Immature natural killer cell (primary cell): ENCODE measurements at places on chromosomes 12 and 14. TPM values are rescaled to one million over a fixed set of nuclear protein-coding genes. Genes with fewer than 3 reads are reported as not detected.

Gene BEGAIN
- polyA plus RNA-seq: not detected

DNA sequence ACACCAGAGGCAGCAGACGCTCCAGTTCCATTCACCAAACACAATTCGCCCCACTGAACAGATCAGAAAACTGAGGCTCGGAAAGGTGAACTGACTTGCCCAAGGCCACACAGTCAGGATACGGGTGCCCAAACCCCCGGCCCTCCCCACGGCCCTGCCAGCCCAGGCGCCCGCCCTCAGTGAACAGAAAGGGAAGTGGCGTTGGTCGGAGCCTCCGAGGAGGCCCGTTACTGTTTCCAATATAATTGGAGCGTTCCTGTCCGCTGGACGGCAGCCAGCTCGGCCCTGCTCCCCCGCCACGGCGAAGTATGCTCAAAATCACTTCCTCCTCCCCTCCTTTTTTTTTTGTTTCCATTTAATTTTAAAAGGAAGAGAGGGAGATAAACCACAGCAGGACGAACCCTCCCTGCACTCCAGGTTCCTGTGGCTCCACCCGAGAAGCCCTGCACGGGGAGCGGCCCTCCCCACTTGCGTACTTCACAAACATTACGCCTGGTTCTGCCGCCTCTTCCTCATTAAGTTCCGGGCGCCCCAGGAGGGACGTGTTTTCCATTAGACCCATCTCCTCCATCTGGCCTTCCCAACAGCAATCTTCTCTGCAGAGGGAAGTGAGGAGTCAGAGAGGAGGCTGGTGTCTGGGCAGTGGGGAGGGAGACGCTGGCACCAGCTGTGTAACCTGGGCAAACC is 61.1 kb downstream of the NCOR2 start:
- H3K4me1 ChIP-seq: peaks cover 36% of the 10 kb centered on the region
- H3K27ac ChIP-seq: no peak overlapping the region
- DNase-seq: no peak

GRCh38 chr12:48936379-48936979 is 11.2 kb upstream of the FKBP11 start:
- no peak overlapping the region for H3K4me3 ChIP-seq
- H3K27ac ChIP-seq: peak overlapping the region; percentile 98
- DNase-seq: peak; percentile 82
- no peaks in the 10 kb centered on the region for H3K36me3 ChIP-seq

DNA sequence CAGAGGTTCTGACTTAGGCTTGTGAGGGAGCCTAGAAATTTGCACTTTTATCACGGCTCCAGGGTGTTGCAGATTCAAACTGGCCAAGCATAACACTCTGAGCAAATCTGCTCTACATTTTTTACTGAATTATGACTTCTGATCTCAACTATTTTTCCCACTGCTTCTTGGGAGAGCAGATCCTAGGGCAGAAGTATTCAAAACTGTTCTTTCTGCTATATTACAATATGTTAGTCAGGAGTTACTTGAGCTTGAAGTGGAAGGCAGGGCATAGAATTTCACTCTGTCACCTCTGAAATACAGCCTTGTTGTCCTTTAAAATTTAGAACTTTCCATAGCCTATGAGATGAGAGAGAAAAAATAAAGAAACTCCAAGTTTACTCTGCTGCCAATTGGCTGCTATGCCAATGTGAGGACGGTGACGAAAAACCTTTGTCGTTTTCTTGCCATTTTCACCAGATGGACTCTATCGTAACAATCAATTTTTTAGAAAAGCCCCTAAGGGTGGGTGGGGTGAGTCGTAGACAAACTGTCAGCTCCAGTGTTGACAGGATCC is 16.4 kb upstream of the KERA start:
- no peak overlapping the region for H3K4me3 ChIP-seq
- no peaks in the 10 kb centered on the region for H3K36me3 ChIP-seq
- no peak overlapping the region for H3K27ac ChIP-seq
- no peak for DNase-seq
- no peaks in the 10 kb centered on the region for H3K4me1 ChIP-seq

Gene NPAS3
- not detected for polyA plus RNA-seq

DNA sequence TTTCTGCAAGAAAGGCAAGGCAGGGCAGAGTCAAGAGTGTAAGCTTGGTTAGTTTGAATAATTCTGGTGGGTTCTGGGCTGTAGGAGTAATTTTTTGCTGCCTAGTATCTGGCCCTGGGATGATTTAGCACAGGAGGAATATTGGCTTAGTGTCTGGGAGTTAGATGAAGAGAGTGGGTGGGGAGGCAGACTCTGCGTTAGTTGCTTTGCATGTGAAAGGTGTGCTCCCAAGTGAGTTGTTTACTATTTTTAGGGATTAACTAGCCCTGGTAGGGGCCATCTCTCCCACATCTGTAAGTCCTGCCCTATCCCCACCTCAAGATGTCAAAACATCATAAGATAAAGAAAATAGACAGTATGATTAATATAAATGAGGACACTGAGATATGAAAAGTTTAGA is 249.7 kb downstream of the LRIG3 start:
- H3K4me3 ChIP-seq: no peak overlapping the region
- H3K27me3 ChIP-seq: no peaks in the 10 kb centered on the region
- H3K27ac ChIP-seq: no peak overlapping the region
- DNase-seq: no peak
- H3K36me3 ChIP-seq: no peaks in the 10 kb centered on the region
- no peaks in the 10 kb centered on the region for H3K4me1 ChIP-seq

GRCh38 chr12:132375747-132376463 is 46.5 kb upstream of the GALNT9 start:
- no peak overlapping the region for H3K27ac ChIP-seq
- H3K4me3 ChIP-seq: no peak overlapping the region
- H3K4me1 ChIP-seq: no peaks in the 10 kb centered on the region
- H3K27me3 ChIP-seq: peaks cover 4% of the 10 kb centered on the region

DNA sequence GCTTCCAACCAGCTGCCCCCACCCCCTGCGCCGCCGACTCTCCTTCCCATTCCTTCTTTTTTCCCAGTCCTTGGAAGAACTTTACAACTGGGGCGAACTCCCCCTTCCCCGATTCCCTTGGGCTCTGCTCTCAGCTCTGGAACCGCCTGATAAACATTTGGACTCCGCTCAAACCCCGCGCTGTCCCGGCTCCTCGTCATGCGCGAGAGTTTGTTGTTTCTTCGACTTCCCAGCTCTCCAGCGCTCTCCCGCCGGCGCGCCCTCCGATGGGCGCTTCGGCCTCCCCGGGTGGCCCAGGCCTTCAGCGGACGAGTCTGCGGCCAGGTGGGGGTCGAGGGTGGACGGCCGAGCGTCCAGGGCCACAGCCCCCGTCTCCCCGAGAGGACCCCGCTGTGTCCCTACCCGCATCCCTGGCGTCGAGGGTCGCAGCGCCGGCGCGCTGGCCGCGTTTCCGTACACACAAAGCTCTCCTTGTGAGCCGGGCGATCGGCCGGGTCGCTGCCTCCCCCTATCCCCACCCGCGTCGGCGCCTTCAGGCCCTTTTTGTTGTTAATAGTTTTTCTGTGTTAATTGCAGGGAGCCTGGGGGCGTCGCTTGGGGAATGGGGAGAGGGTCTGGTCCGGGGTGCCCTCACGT is 847 bp downstream of the MMP14 start:
- DNase-seq: no peak
- peaks cover 7% of the 10 kb centered on the region for H3K4me1 ChIP-seq
- H3K4me3 ChIP-seq: peak overlapping the region; percentile 71
- peaks cover 21% of the 10 kb centered on the region for H3K36me3 ChIP-seq

- H3K27me3 ChIP-seq: peaks cover 4% of the 10 kb centered on the region
- H3K27ac ChIP-seq: peak overlapping the region; percentile 20
- H3K4me3 ChIP-seq: peak overlapping the region; percentile 79
- H3K4me1 ChIP-seq: peaks cover 22% of the 10 kb centered on the region
- no peaks in the 10 kb centered on the region for H3K36me3 ChIP-seq
These were observed 620 bp downstream of the PGAM5 start for GRCh38 chr12:132711080-132711843.

Gene SSTR1
- polyA plus RNA-seq: not detected

GRCh38 chr12:113747017-113747416 is 219.1 kb downstream of the RBM19 start:
- no peak overlapping the region for H3K27ac ChIP-seq
- no peak overlapping the region for H3K4me3 ChIP-seq
- no peaks in the 10 kb centered on the region for H3K27me3 ChIP-seq
- no peak for DNase-seq

Gene MYF6
- polyA plus RNA-seq: not detected

- DNase-seq: no peak
- peaks cover 10% of the 10 kb centered on the region for H3K27me3 ChIP-seq
- no peak overlapping the region for H3K27ac ChIP-seq
- no peak overlapping the region for H3K4me3 ChIP-seq
- no peaks in the 10 kb centered on the region for H3K4me1 ChIP-seq
- peaks cover 3% of the 10 kb centered on the region for H3K36me3 ChIP-seq
These were observed 768 bp downstream of the DBX2 start for GRCh38 chr12:45049912-45050750.

DNA sequence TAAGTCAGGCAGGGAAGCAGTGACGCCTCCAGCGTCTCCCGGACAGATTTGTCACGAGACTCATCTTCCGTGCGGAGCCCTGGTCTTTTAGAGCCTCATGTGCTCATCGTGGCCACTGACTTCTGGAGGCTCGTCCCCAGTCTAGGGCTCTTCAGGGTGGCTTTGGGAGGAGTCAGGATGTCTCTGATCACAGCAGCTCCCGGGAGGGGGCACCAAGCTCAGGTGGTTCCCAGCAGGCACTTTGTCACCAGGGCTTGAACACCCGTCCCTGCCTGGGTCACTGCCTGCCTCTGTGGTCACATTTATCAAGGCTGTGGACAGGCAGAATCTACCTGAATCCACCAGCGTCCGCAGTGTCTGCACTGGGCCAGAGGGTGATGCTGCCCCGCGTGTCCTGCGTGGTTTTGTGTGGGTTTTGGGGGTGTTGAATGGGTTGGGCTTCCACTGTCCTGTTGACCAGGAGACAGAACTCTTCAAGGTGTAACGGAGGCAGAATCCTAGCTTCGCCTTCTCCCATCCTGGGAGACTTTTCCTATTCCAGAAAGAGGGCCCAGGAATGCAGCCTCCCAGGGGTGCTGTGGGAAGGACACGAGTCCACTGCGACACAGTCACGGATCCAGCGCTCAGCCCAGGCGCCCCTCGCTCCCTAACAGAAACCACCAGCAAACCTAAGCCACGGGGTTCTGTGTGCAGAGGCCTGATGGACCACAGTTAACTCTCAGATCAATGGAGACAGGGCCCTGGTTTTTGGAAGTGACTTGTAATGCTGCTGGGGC is 132.3 kb downstream of the ADGRD1 start:
- H3K27ac ChIP-seq: no peak overlapping the region
- no peaks in the 10 kb centered on the region for H3K36me3 ChIP-seq
- peaks cover 1% of the 10 kb centered on the region for H3K27me3 ChIP-seq
- no peaks in the 10 kb centered on the region for H3K4me1 ChIP-seq
- H3K4me3 ChIP-seq: no peak overlapping the region

GRCh38 chr12:109352184-109352583 is 4.5 kb downstream of the MYO1H start:
- no peaks in the 10 kb centered on the region for H3K27me3 ChIP-seq
- no peak overlapping the region for H3K4me3 ChIP-seq
- H3K4me1 ChIP-seq: no peaks in the 10 kb centered on the region
- no peaks in the 10 kb centered on the region for H3K36me3 ChIP-seq
- no peak overlapping the region for H3K27ac ChIP-seq

Gene ASIC1
- not detected for polyA plus RNA-seq

DNA sequence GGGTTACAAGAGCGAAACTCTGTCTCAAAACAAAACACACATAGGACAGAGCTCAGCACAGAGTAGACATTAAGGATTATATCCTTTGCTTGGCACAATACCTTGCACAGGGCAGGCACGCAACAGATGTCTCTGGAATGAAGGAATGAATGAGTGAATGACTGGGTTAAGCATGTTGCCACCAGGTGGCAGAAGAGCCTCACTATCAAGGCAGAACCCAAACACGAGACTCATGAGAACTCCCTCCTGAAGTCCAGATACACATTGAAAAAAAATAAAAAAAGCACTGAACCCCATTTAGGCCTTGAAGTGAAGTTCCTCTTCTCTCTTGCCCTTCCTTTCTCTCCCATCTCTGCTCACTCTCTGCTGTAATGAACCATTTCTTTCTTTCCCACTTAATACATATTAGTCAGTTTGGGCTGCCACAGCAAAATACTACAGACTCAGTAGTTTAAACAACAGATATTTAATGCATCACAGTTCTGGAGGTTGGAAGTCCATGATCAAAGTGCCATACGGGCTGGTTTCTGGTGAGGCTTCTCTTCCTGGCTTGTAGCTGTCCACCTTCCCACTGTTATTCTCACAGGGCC is 26.6 kb upstream of the LTA4H start:
- DNase-seq: peak; percentile 75
- H3K36me3 ChIP-seq: no peaks in the 10 kb centered on the region
- no peak overlapping the region for H3K4me3 ChIP-seq
- no peak overlapping the region for H3K27ac ChIP-seq
- peaks cover 11% of the 10 kb centered on the region for H3K4me1 ChIP-seq

Gene CCT2
- polyA plus RNA-seq: 201 TPM

Gene PRB2
- polyA plus RNA-seq: not detected

Gene KIF21A
- polyA plus RNA-seq: 1.3 TPM

- DNase-seq: no peak
- H3K36me3 ChIP-seq: peaks cover under 1% of the 10 kb centered on the region
- peaks cover 3% of the 10 kb centered on the region for H3K27me3 ChIP-seq
- no peak overlapping the region for H3K27ac ChIP-seq
These were observed 268.7 kb downstream of the ZFP36L1 start for GRCh38 chr14:68523989-68524725.

DNA sequence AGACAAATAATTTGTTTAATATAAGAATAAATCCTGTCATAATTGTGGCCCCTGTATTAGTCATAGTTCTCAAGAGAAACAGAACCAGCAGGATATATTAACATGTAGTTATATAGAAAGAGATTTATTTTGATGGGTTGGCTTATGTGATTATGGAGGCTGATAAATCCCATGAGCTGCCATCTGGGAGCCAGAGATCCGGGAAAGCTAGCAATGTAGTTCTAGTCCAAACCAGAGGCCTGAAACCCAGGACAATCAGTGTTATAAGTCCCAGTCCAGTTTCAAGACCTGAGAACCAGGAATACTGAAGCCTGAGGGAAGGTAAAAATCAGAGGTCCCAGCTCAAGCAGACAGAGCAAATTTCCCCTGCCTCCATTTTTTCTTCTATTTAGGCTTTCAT is 435.8 kb downstream of the RPL10L start:
- no peak overlapping the region for H3K4me3 ChIP-seq
- no peak for DNase-seq
- H3K27ac ChIP-seq: no peak overlapping the region

DNA sequence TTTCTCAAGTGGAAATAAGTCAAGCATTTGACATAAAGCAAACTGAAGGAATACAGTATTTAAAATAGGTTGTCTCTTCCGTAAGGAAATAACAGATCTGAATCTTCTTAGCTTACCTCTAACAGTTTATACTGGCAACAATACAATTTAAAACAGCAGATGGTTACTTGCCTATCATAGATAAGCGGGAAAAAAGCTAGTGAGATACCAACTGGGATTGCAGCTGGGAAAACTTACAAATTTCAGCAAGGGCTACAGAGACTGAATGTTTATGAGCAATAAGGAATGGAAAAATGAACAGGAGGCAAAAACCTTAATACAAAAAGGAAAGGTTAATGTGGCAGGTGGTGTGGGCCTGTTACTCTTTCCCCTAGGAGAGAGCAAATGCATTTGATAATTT is 220.0 kb downstream of the RASSF9 start:
- H3K4me3 ChIP-seq: no peak overlapping the region
- H3K36me3 ChIP-seq: no peaks in the 10 kb centered on the region
- no peaks in the 10 kb centered on the region for H3K27me3 ChIP-seq
- no peaks in the 10 kb centered on the region for H3K4me1 ChIP-seq

GRCh38 chr14:55964091-55964490 is 154.1 kb upstream of the PELI2 start:
- H3K27me3 ChIP-seq: peaks cover 2% of the 10 kb centered on the region

GRCh38 chr12:39395866-39396265 is 47.1 kb downstream of the KIF21A start:
- no peak for DNase-seq
- no peak overlapping the region for H3K27ac ChIP-seq
- H3K4me1 ChIP-seq: peaks cover 2% of the 10 kb centered on the region
- H3K27me3 ChIP-seq: peaks cover 1% of the 10 kb centered on the region
- no peak overlapping the region for H3K4me3 ChIP-seq

Gene AICDA
- polyA plus RNA-seq: not detected

Gene NTN4
- not detected for polyA plus RNA-seq
